ENCODE measurements at places on chromosomes 2 and 18.

DNA sequence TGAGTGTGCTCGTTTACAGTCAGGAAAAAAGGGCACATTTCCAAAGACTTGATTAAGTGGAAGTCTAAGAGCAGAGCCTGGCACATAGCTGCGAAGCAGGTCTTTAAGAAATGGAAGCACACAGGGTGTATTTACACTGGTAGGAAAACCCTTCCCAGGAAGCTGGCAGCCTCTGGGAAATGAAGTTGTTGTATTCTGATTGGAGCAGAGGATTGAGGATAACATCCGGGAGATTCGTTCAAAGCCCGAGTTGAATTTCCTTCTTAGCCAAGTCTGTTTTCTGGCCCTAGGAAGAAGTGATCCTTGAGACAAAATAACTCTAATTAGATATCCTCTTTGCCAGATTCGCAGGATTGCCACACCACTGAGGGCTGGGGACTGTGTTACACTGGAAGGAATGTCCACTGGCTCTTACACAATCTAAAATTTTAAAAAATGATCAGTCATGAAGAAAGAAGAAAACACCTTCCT is 75.9 kb downstream of the ITGB1BP1 start:
- no peak for DNase-seq

DNA sequence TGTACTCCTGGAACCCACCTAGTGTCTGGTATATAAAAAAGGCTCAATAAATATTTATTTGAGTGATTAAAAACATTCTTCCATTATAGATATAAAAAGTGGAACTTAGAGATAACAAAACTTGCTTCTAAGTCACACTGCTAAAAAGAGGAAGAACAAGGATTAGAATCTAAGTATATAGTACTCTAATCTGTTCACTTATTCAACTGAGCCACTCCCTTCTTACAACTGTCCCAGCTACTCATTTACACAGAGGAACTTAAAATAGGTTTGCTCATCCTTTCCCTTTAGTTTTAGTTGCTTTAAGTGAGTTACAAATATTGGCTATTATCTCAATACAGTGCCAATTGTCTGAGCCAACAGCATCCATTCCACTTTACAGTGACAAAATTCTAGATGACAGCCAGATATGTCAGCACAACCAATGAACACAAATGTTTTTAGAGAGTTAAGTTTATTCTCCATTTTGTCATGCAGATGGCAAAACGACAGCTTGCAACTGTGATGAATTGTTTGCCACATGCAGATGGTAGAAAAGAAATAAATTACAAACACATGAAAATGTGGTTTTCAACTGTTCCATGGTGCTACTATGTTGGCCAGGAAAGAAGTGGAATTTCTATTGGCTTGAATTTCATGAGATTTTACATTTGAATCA is 280.7 kb upstream of the ZC3H15 start:
- DNase-seq, result no peak

GRCh38 chr2:134375935-134376334 is 122.1 kb downstream of the MGAT5 start:
- DNase-seq, result no peak

GRCh38 chr2:2683606-2684224 is 352.6 kb upstream of the MYT1L start:
- DNase-seq, result no peak

GRCh38 chr2:122758967-122759366 is 1003.5 kb downstream of the TSN start:
- DNase-seq, result no peak

GRCh38 chr2:70738159-70738558 is 29.8 kb downstream of the ADD2 start:
- no peak for DNase-seq

DNA sequence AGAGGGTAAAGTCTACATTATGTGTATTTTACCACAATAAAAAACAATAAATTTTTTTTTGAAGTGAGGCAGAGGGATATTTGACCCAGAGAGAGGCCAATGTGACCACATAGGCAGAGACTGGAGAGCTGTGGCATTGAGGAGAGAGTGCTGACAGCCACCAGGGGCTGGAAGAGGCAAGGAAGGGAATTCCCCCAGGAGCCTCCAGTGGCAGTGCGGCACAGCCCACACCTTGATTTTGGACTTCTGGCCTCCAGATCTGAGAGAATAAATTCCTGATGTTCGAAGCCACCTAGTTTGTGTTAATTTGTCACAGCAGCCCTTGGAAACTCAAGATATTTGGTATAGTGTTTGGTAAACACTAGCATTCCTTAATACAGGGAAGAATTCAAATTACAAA is 22.7 kb downstream of the ANKRD29 start:
- DNase-seq, result no peak

- no peak for DNase-seq
These were observed 32.9 kb downstream of the OSBPL6 start for GRCh38 chr2:178227187-178227586.

- DNase-seq, result no peak
These were observed 226.7 kb upstream of the ZNF804A start for GRCh38 chr2:184371641-184372040.

- no peak for DNase-seq
These were observed 57.4 kb upstream of the EPHA4 start for GRCh38 chr2:221629468-221629867.

DNA sequence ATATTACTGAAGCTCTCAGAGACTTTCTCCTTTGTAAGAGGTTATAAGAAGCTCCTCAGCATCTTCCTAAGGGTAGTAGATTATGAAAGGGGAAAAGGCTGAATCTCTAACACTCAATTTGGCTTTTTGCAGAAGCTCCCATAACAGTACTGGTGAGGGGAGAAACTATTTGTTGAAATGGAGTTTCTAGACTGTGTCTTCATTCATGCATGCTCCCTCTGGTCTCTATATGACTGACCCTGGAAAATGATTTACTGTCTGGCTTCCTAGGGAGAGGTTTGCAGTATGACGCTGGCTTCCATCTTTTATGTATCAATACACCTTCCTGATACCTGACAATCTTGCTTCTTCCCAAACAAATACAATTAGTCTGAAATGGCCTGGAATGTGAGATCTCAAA is 63.9 kb downstream of the LDAH start:
- DNase-seq, result no peak

DNA sequence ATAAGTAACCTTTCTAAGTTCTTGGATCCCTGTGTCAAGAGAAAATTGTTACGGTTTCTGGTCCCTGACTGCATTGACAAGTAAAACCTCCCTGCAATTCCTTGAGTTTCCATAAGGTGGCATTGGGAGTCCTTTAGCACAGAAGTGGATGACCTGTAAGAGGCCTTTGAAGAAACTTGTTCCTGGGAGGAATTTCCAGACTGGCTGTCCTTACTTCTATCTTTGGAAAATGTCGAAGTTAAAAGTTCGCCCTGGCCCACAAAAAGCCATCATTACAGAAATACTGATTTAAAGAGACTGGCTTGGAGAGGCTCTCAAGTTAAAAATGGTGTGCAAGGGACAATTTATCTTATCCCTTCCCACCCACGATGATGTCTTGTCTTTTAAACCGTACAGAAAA is 218.4 kb downstream of the CDH20 start:
- DNase-seq, result no peak

GRCh38 chr18:2971741-2972552 is 41.0 kb downstream of the LPIN2 start:
- DNase-seq, result peak; percentile 59

GRCh38 chr2:101843471-101843870 is 146.0 kb downstream of the MAP4K4 start:
- no peak for DNase-seq

DNA sequence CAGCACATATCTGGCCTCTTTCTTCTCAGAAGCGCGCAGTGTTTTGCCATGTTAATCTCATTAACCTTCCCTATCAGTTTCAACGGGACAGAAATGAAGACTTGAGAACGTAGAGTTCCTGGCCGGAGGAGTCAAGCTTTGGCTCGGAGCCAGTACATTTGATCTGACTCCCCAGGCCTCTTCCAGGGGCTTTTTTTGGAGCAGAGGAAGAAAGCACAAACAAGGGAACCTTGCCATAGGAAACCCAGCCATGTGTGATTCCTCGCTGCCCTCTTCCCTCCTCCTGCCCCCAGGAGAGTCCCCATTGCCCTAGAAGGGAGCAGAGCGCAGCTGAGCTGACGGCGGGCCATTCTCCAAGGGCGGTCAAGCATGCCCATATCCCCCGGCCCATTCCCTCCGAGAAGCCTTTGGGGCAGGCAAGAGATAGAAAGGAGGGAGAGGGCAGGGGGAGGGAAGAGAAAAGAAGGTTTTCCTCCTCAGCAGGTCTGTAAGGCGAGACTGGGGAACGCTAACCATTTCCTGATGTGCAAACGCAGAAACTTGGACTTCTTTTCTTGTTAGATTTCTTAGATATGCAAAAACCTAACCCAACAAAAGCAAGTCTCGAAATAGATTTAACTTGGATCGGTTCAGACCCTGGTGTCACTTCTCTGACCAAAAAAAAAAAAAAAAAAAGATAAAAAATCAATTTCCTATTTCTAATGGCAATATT is 63.7 kb upstream of the POU3F3 start:
- no peak for DNase-seq

- no peak for DNase-seq
These were observed 164.2 kb downstream of the ANTXR1 start for GRCh38 chr2:69177063-69177771.

DNA sequence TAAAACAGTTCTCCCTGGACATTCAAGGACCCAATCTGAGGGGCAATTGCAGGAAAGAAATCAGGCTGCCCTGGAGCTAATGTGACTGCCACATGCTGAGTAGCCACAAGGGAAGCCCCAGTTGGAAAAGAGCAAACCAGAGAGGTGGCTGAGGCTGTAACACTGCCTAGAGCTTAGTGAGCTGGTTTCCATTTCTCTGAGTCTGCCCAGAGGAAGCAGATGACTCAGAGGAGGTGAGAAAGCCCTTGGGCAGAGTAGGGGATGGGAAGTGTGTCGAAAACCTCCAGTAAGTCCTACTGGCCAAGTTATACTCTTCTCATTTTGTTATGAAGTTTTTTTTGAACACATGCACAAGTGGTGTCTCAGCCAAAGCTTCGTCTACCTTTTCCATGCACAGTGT is 753.0 kb downstream of the CNTNAP5 start:
- DNase-seq, result no peak

GRCh38 chr2:174636987-174637386 is 39.4 kb upstream of the WIPF1 start:
- DNase-seq, result no peak

DNA sequence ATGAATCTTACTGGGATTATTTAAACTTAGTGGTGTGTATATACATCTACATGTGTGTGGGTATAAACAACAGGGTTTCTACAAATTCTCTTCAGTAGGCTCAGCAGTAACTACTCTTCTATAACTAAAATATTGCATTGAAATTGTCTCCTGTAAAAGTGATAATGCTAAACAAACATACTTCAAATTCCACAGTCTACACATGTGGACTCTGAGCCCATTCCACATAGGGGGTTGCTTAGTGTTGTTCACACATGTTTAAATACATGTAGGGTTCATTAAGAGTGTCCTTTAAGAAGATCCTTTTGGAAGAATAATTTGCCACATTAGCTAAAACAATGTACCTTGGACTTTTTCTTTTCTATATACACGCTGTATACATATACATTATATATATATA is 152.8 kb upstream of the VRK2 start:
- no peak for DNase-seq

DNA sequence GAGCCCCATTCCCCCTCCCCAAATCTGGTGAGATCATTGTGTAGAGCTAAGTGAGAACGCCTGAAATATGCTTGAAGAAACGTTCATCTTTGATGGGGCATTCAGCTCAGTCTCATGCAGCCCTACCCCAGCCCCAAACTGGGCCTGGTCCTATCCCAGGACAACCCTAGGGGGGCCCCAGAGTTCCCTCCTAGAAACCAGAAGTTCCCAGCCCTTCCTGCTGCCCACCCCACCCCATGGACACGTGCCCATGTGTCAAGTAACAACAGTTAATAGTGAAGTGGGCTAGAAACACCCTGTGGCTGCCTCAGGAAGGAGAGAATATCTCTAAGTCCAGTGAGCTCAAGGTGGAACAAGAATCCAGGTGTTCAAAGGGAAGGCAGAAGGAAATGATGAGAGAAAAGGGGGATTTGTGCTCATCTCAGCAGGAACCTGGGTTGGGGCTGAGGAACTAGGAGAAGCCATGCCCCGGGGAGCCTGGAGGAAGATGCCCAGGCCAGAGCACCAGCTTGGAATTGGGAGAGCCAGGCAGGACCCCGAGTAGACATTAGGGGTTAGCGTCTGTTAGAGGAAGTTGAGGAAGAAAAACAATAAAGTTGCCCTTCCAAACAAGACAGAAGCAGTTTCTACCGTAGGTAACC is 20.1 kb upstream of the SLC20A1 start:
- no peak for DNase-seq

DNA sequence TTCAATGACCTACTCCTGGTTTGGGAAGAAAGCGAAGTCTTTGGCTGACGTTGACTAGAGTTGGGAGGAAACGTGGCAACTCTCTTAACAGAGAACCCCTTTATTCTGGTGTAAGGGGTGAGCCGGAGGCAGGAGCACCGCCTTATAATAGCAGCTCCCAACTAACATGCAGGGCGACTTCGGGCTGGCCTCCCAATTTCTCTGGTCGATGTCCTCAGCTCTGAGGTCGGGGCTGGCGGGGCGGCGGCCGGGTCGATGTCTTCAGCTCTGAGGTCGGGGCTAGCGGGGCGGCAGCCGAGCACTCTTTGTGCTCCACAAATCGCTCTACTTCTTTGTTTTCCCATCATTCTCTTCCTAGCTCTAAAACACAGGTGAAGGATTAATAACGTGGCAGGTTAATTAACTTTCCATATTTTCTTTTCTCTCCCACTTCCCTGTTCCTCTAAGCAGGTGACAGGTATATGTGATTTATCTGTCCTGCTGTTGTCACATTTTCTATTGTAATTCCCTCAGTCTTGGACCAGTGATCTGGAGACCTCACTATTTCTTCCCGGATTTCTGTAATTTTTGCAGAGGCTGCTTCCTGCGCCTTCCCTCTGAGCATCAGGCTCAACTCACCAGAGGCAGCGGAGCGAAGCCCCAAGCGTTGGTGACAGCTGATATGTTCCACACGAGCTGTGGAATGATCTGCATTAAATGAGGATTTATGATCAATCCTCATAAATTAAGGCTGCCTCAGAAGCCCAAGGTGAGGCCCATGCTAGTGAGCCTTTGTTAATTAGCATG is 64.3 kb downstream of the ACKR3 start:
- no peak for DNase-seq

DNA sequence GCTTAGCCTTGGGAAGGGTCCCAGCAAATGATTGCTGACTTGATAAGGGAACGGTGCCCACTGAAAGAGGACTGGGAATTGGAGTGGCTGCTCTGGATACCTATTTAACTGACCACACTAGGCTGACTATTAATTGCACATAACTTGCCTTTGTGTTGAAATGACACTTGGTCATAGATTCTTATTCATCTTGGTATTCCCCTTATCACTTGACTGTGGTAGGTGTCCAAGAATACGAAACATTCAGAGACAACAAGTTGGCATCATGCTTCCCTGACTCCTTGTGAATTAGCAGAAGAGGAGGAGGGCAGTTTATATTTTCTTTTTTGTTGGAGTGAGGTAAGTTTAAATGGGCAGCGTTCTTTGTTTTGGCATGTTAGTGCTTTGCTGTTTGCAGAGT is 13.4 kb downstream of the FMNL2 start:
- no peak for DNase-seq
